ENCODE measurements at places on chromosomes 12 and 14.

- no peak for DNase-seq
Measured at GRCh38 chr12:20212658-20213555, 155.4 kb upstream of the PDE3A start.

GRCh38 chr14:76924371-76925096 lies 98.3 kb downstream of the LRRC74A start:
- peak; percentile 27 for DNase-seq

DNA sequence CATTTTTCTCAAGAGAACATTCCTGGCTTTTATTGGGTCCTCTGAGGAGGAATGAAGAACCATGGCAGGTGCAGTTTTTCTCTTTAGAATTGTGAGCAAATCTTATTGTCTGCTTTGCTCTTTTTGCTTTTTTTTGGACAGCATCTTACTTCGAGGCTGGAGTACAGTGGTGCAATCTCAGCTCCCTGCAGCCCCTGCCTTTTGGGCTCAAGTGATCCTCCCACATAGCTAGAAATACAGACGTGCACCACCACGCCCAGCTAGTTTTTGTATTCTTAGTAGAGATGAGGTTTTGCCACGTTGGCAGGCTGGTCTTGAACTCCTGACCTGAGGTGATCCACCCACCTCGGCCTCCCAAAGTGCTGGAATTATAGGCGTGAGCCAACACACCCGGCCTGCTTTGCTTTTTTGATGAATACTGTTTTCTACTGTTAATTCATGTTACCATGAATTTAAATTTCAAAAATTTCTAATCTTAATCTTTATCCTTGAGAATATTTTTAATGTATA lies 71.5 kb downstream of the POLR3B start:
- no peak for DNase-seq

DNA sequence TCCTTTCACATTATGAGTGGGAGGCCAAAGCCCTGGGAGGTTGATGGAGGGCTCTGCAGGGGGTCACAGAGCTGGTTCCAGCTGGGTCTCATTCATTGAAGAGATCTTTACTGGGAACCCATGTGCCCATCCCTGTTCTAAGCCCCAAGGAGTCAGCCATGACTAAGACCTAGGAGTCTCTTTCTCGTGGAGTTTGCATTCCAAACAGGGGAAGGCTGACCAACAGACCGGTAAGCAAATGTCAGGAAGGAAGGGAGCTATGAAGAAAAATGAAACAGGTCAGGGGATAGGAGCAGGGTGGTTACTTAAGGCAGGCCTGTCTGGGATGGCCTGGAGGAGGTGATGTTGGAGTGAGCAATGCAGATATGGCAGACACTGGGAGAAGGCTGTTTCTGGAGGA lies 31.5 kb downstream of the SYNDIG1L start:
- no peak for DNase-seq

- DNase-seq = no peak
Measured at GRCh38 chr12:67765776-67766766, 117.5 kb downstream of the DYRK2 start.

DNA sequence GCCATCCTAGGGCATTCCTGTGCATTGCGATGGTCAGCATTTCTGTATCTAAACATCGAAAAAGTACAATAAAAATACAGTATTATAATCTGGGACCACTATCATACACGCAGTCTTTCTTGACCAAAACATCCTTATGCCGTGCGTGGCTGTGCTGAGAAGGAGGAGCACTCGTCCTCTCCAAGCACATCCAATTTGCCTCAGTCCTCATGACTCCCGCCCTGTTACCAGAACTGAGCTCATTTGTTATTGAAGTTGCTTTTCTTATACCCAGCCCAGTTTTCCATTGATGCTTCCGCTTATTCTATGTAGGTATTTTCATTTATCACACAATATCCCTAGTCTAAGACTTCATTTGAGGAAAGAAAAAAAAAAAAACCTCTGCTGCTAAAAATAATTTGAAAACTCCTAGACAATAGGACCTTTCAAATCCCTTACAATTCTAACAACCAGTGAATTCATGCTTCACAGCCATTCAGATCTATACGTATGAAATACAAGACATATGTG lies 236.9 kb upstream of the PLEKHG7 start:
- no peak for DNase-seq

DNA sequence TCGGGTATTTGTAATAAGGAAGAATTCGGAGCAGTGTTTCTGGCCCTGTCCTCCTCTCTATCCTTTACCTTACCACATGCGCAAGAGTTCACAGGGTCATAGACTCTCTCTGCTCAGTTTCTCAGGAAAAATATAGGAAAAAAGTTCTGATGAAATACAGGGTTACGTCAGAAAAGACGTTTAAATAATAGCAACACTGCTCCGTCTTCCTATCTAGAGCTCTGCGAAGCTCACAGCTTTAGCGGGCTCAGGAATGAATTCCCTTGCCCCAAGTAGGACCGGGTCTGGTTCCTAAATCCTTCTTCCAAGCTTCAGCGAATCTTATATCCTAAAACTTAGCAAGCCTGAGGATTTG lies 365 bp downstream of the CCDC59 start:
- DNase-seq = no peak

DNA sequence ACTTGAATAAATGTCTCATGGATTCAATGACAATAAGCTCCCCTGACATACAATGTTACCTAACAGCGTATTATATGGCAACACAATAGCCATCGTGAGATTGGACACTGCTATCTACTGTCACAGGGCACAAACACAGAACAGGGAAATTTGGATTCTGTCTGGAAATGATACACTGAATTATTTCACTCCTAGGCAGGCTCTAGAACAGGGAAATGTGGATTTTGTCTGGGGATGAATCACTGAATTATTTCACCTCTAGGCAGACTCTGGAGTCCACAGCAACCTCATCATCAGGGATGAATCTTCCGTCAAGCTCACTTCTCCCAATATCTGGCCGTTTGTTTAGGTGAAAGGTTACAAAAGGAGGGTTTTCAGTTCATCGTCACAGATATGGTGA lies 288.8 kb downstream of the TMEM132D start:
- DNase-seq = no peak

- DNase-seq = no peak
Measured at GRCh38 chr12:100266585-100266834, 369 bp downstream of the DEPDC4 start.

DNA sequence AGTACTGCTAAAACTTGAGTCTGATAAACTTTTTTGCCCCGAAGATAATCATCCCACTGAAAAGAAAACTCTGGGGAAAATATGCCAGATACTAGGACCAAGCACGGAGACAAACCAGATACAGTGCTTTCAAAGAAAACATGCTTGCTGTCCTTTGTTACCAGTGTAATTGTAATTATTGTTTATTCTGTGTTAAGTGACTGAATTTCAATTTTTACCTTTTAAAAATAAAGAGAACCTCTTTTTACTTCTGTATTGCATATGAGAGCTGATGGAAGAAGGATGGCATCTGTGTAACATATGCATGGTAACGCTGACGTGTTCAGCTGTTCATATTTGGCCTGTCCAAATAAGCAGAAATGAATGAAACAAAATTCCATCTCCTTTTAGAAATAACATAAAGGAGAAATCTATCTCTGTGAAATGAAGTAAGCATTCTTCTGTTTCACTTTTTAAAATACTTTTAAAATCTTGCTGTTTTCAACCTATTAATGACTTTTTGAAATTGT lies 22.5 kb downstream of the SLC35E3 start:
- no peak for DNase-seq

GRCh38 chr12:89636052-89636775 lies 72.4 kb downstream of the ATP2B1 start:
- DNase-seq = no peak

GRCh38 chr12:107468182-107468581 lies 217.4 kb upstream of the PWP1 start:
- no peak for DNase-seq

DNA sequence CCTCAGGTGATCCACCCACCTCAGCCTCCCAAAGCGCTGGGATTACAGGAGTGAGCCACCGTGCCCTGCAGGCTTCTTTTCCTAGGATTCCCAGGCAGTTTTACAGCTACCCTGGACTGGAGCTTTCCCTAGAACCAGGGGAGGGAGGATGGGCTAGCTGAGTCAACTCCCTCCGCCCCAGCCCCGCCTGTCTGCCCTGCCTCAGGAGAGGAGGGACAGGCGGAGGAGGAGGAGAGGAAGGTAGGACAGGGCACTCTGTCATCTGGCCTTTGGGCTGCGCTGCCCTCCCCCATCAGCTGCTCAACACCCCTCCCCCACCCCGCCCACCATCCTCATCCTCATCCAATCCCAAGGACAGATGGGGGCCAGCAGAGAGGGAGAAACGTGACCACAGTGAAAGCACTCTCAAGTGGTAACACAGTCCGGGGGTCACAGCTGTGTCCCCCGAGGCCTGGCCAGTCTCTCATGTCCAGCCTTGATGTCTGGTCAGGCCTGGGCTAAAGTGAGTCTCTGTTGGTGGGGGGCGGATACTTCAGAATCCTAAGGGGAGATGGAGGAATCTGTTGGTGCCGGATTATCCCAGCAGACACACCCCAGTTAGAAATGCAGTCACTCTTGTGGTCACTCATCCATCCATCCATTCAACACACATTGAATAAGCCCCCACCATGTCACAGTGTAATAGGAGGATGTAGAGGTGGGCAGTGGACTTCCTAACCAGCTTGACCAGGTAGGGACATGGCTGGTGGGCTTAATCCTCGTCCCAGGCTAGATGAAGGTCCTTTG lies 12.3 kb downstream of the FIGNL2 start:
- DNase-seq = no peak

GRCh38 chr12:120132054-120132836 lies 15.7 kb upstream of the RAB35 start:
- no peak for DNase-seq

- DNase-seq = no peak
Measured at GRCh38 chr14:65361920-65362319, 50.6 kb upstream of the FUT8 start.

DNA sequence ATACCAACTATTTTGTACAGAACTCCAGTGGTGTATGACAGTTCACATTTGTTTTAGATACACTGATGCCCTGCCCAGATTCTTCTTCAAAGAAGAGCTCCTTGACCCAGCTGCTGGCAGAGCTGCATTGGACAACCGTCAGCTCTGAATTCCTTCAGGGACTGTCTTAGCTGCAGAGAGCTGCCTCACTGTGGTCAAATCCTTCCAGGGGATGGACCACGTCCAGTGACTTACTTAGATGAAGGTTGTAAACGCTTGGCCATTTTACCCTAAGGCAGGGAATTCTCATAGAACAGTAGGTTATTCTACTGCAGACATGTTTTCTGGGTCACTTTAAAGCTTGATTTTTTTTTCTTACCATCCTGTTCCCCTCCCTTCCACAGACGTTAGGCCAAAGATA lies 905.0 kb upstream of the ATXN7L3B start:
- no peak for DNase-seq

DNA sequence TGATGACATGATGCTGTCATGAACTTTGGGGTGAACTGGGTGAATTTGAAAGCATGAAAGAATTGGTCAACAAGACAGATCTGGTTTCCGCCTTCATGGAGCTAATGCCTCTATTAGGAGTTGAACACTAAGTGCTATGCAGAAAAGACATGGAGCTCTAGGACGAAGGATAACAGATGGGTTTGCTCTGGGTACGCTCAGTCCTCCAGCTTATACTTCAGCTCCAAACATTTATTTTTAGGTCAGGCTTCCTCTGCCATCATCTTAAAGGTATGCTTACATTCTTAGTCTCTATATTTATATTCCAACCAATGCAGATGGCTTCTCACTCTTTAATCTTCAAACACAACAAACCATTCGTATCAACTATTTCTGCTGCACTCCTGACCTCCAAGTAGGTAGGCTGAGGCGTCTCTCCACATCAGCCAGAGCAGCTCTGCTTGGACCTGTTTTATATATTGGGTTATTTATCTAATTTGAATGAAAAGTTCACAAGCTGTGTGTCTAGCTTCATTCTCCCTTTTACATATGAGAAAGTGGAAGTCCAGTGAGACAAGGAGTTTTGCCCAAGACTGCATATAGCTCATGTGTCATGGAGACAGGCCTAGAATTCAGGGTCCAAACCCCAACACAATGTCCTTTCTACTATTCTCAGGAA lies 226.3 kb downstream of the SPTSSA start:
- DNase-seq = no peak

- DNase-seq = no peak
Measured at GRCh38 chr12:65492998-65493912, 214.8 kb downstream of the MSRB3 start.

DNA sequence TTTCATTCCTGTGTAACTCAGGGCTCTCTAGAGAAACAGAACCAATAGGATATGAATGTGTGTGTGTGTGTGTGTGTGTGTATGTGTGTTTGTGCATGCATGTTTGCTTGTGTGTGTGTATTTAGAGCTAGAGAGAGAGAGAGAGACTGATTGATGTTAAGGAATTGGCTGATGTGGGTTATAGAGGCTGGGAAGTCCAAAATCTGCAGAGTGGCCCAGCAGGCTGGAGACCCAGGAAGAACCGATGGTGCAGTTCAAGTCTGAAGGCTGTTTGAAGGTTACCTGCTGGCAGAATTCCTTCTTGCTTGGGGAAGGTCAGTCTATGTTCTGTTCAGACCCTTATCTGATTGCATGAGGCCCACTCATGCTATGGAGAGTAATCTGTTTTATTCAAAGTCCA lies 64.7 kb downstream of the ADCK1 start:
- DNase-seq = no peak

DNA sequence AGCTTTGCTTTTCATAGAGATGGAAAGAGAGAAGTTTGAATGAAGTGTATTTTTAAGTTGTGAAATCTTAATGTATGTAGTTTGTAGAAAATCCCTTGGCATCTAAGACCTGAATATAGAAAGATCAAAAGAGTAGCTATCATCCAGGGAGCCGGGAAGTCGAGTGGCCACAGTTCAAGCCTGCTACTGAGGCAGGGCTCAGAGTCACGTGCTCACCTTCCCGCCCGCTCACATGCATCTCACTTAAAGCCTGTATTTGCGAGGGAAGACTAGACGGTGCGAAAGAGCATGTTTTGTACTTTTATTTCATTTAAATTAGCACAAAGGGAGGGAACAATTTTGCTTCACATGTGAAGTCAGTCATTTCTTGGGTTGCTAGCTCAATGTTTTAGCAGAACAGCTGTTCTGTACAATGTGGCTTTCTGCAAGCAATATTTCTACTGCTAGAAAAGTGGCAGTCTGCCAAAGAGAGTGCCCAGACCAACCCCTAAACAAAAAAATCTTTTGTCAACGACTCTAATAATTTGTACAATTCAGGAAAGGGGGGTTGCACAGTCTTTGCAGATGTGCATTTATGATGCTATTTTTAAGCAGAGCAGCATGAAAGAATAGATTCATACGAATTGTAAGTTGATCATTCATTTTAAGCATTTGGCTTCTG lies 290.7 kb downstream of the NPAS3 start:
- no peak for DNase-seq

GRCh38 chr12:42570076-42570475 lies 19.5 kb downstream of the PRICKLE1 start:
- no peak for DNase-seq

DNA sequence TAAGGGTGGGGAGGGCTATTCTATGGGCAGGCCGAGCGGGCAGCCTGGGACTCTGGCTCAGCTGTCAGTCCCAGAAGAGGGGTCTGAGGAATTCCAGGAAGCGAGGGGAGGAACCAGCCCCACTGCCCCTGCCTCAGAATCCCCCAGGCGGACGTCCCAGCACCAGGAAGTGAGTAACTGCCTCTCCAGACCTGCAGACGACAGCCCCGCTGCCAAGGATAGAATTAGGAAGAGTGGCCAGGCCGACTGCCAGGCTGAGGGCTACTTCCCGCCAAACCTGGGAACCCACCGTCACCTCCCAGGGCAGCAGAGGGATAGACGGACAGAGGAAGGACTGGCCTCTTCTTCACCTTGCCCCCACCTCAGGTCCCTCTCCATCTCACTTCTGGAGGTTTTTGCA lies 6.7 kb upstream of the BDKRB2 start:
- no peak for DNase-seq
